ENCODE measurements at places on chromosomes 4 and X.

GRCh38 chr4:89152972-89153371 is 41.6 kb downstream of the TIGD2 start:
- no peak for DNase-seq

DNA sequence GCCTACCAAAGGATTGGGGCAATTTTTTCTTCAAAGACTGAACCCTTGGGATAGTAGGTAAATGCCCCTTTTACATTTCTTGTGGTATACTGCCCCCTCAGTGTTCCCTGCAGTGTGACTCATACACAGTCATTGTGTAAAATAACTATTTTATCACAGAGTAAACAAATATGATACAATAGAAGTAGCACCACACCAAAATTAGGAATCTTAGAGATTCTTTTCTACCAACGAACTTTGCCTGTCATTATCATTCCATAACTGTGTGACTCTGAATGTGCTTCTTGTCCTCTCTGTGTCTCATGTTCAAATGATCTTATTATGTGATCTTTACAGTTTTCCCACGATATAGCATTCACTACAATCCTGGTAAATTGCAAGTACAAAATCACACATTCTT is 517.0 kb downstream of the ZIC3 start:
- DNase-seq: no peak

DNA sequence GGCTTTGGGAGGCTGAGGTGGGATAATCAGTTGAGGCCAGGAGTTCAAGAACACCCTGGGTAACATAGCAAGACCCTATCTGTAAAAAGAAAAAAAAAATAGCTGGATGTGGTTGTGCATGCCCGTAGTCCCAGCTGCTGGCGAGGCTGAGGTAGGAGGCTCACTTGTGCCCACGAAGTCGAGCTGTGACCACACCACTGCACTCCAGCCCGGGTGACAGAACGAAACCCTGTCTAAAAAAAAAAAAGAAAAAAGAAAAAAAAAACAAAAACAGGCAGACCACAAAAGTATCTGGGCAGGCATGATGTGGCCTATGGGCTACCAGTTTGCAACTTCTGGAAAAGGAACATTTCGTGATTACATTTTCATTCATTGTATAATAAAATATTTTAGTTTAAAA is 38.1 kb upstream of the RASGEF1B start:
- DNase-seq: no peak

DNA sequence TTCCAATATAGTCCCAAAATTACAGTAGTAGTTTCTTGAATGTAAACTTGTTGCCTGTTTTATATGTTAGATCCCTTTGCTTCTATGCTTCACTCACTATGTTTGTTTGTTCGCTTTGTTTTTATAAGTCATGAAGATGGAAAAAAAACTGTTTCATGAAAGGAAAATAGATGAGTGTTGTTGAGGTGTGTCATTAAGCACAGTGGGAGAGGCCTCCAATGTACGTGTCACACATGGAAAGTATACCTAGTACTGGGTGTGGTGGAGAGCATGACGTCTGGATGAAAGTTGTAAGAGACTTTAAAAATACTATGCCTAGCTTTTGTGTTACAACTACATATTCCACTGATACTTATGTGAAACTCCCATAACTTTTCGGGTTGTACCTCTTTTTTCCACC is 28.4 kb downstream of the PLS3 start:
- no peak for DNase-seq

GRCh38 chr4:56311299-56311975 is 75.9 kb downstream of the AASDH start:
- DNase-seq: no peak

- no peak for DNase-seq
Measured at GRCh38 chr4:86386201-86386600, 26.3 kb upstream of the MAPK10 start.

Data from HTR-8/SVneo (cell line).